K562 (cell line): ENCODE measurements at places on chromosomes 2 and 18. TPM values are rescaled to one million over a fixed set of nuclear protein-coding genes. Genes with fewer than 3 reads are reported as not detected.

Gene MAL
- total RNA-seq = not detected in 2 replicates

Gene ATP8B1
- total RNA-seq = 0.20 and 0.22 TPM in 2 replicates

Gene CYRIA
- total RNA-seq = 2.8 and 4.9 TPM in 2 replicates

Gene IL36RN
- not detected in 2 replicates for total RNA-seq

Gene EFEMP1
- total RNA-seq = 0.82 and 0.83 TPM in 2 replicates

Gene MSTN
- total RNA-seq = not detected in 2 replicates

Gene OR6B2
- total RNA-seq = not detected in 2 replicates

Gene CYTIP
- total RNA-seq = 0.33 and 0.42 TPM in 2 replicates

Gene C1QL2
- not detected in 2 replicates for total RNA-seq

Gene LYG1
- total RNA-seq = 0.91 and 1.3 TPM in 2 replicates

Gene GPR17
- total RNA-seq = not detected in 2 replicates

Gene G6PC2
- total RNA-seq = 0.13 TPM in 1 of 2 replicates, not detected in the other

Gene HOXD12
- total RNA-seq = not detected in 2 replicates

Gene RBKS
- total RNA-seq = 0.07 and 0.18 TPM in 2 replicates

Gene NTSR2
- total RNA-seq = not detected in 2 replicates

Gene ITGB6
- 0.04 and 0.18 TPM in 2 replicates for total RNA-seq

Gene SULT1C4
- not detected in 2 replicates for total RNA-seq

Gene C2orf15
- total RNA-seq = 0.16 and 0.18 TPM in 2 replicates

Gene LRRC30
- total RNA-seq = not detected in 2 replicates

Gene RAMP1
- 0.29 TPM in 1 of 2 replicates, not detected in the other for total RNA-seq

Gene SCG2
- 0.49 and 0.78 TPM in 2 replicates for total RNA-seq

Gene ARHGAP28
- total RNA-seq = 5.2 and 6.1 TPM in 2 replicates

Gene GATA6
- 0.24 and 0.29 TPM in 2 replicates for total RNA-seq

Gene GRP
- not detected in 2 replicates for total RNA-seq
